ENCODE measurements at places on chromosomes 2 and 18.

DNA sequence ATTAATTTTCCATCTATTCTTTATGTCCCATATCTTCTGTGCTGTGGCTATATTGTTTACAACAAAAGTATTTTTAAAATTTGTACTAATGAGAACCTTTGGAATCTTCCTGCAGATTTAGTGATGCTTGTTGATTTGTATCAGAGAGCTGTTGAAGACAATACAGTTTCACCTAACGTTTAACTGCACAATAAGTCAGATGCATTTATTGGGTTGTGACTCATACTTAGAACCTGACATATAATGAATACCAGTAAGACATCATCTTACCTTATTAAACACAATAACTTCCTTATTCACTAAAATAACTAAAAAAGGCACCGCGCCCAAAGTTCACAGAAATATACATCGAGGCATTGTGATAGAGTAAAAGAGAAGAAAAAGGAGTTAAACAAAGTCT, 43.8 kb upstream of the IL1R1 start:
- no peak for DNase-seq

- no peak for DNase-seq
Measured at GRCh38 chr2:161199912-161200701, 39.9 kb downstream of the TANK start.

DNA sequence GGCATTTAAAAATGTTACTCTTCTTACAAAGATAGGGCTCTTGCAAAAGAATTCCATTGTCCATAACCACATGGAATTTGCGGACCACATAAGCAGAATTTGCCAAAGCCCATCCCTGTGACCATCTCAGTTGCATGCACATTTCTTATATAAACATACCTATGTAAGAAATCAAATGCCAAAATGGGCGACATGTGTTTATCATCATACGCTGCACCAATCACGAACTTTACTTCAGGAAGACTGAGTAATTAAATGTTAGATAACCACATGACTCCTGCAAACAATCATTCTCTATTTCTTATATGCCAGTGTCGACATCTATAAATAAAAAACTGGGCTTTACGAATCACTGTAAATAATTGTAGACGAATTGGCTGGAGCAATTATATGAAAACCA, 186.1 kb upstream of the RBMS1 start:
- DNase-seq, result no peak

DNA sequence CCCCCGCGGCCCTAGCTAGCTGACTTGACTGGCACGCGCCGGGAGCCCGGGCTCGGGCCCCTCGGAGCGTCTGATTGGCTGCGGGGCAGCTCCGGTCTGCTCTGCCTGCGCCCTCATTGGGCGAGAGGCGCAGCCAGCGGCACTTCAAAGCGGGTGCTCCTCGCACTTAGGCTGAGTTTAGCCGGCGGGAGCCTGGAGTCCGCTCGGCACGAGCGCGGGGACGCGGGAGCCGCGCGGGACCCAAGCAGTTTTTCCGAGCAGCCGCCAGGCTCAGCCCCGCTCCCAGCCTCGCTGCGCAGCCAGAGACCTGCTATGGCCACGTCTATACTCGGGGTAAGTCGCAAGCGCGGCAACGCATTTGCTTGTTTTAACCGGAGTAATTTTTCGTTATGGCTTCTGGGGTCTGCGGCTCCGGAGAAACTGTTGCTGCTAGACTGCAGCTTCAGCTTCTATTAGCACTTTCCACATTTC, at the start of gene SP9:
SP9 (plus strand) TSS at position 174 of the 471 bp plus-strand sequence; CDS start at position 313, 139 bp downstream.
- no peak for DNase-seq

DNA sequence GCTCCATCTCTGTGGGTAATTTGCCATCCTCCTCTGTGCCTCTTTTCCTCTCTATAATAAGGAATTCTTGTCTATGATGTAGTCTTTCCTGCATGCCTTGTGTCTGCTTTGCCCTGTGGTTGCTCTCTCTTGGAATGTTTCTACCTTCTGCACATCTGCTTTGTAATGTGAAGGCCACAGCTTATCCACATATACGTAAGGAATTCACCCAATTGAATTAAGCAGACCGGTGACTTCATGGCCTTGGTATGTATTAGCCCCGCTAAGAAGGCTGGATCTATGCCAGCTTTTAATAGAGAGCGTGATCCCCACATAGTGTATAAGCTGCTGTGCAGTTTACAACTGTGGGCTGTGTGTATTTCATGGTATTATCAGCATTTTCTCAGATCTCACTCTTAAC, 274.7 kb downstream of the RNF144A start:
- no peak for DNase-seq

DNA sequence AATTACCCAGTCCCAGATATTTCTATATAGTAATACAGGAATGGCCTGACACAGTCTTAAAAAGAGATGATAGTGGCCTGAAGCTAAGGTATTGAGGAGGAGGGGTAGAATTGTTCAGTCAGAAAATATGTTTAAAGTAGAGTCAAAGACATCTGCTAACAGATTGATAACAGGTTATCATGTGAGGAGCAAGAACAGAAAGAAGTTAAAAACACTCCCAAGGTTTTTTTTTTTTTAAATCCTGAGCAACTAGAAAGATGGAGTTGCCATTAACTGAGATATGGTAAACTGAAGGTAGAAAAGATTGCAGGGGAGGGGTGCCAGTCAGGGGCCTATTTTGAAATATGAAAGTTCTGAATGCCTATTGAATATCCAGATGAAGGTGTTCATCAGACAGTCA, 43.1 kb downstream of the SP3 start:
- DNase-seq, result no peak

GRCh38 chr2:67251741-67252140, 145.4 kb upstream of the ETAA1 start:
- DNase-seq, result no peak
